NCI-H2171 treated with DMSO at 0.1 percent for 48 hours (cell line): ENCODE measurements at places on chromosomes 12 and 14.

GRCh38 chr12:78977304-78977867 is 112.8 kb downstream of the SYT1 start:
- DNase-seq = peak; percentile 12

- no peak for DNase-seq
These were observed 87.5 kb downstream of the DUSP16 start for GRCh38 chr12:12474931-12475795.

GRCh38 chr14:63895510-63895909 is 42.7 kb downstream of the SYNE2 start:
- peak; percentile 89 for DNase-seq

DNA sequence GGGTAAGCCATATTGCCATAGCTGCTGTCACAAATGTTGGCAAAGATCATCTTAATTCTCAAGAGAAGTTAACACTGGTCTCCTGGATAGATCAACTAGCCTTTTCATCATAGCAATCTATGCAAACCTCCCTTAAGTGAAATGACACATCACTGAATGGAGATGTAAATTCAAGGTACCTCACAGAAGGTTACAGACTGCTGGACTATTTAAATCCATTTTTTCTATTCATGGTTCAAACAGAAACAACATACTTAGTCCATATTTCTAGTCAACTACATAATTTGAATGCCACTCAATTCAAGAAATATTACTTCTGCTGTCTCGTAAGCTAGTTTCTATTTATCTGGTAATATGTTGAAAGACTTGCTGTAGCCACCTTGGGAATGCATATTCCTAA is 748.3 kb downstream of the C12orf50 start:
- DNase-seq = no peak

- DNase-seq = no peak
These were observed 189.5 kb upstream of the FRMD6 start for GRCh38 chr14:51462182-51462581.

DNA sequence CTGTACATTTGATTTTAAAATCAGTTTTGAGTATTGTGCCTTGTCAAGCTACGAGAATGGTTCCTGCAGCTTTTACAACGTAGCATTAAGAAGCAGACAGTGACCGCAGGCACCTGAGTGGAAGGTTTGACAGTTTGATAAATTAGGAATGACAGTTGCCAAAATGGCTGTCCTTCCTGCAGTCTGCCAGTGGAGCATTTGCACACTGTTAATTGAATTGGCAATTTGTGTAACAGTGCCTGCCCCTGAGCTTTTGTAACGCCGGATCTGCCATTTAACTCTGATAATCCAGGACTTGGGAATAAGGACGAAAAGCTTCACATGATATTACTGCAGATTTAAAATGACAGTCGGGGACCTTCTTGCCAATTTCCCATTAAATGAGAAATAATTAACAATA is 385.3 kb downstream of the NPAS3 start:
- DNase-seq = no peak

DNA sequence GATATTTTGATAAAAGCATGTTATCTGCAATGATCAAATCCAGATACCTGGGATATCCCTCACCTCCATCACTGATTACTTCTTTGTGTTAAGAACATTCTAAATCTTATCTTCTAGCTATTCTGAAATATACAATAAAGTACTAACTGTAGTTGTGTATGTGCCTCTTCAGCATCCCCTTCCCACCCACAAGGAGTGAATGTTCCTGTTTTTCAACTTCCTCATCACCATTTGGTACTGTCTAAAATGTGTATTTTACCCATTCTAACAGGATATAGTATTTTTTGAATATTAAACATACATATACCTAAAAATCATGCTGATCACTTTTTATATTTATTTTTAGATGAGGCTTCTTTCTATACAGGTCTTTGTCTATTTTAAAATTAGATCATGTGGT is 1252.6 kb downstream of the TMEM121 start:
- no peak for DNase-seq

DNA sequence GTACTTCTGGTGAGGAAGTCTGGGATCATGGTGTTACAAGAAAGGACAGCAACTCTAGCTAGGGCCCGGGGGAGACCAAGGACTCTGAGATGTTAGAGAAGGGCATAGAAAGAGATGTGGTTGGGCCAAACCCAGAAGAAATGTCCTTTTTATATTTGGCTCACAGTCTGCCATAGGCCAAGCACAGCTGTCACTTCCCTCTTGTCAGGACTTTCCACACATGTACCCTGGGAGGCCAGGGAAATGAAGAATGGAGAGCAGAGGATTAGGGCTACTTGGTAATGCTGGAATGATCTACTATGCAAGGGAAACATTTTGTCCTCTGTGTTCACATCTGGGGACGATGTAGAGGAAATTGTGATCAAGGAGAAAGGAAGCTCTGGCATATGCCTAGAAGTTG is 9.2 kb downstream of the MYO1A start:
- no peak for DNase-seq

- DNase-seq = peak; percentile 50
These were observed 1150.0 kb downstream of the FSCB start for GRCh38 chr14:43356979-43357545.

GRCh38 chr14:75341620-75342019 is 63.0 kb downstream of the FOS start:
- DNase-seq = no peak

GRCh38 chr12:30822385-30823155 is 67.8 kb upstream of the CAPRIN2 start:
- DNase-seq = no peak

- no peak for DNase-seq
These were observed 29.3 kb upstream of the ANKRD9 start for GRCh38 chr14:102538602-102539543.

DNA sequence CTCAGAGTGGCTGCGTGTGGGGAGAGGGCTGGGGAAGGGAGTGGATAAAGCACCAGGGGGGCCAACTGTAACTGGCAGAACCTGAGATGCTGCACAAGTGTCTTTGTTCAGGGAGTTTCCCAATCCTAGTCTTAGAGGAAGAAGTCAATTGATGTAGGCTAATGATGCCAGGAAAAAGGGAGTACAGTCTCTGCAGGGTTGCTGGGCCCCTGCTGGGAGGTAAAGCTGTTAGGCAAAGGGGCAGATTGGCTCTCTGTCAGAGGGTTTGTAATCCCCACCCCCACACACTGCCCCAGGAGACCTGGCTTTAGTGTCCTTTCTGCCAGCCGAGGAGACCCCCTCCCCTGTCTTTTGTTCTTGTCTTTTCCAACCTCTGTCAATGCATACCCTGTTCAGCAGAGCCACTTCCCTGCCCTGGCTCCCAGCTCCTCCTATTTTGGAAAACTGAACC is 178.4 kb downstream of the KCNA5 start:
- no peak for DNase-seq

DNA sequence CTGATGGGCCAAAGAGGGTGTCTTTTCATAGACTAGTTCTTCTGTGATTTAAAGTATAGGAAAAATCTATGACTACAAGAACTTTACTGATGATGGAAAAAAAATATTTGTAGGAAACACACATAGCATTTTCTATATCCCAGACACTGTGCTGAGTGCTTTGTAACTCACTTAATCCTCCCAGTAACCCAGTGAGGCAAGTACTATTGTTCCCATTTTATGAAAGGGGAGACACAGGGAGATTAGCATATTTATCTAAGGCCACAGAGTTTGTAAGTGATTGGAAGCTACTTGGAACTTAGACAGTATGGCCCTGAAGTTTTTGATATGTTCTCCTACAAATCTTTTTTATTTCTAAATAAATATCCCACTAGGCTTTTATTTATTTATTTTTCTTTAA is 19.9 kb downstream of the PRPF39 start:
- DNase-seq = no peak

GRCh38 chr12:32477714-32478113 is 78.4 kb downstream of the FGD4 start:
- DNase-seq = peak; percentile 79

DNA sequence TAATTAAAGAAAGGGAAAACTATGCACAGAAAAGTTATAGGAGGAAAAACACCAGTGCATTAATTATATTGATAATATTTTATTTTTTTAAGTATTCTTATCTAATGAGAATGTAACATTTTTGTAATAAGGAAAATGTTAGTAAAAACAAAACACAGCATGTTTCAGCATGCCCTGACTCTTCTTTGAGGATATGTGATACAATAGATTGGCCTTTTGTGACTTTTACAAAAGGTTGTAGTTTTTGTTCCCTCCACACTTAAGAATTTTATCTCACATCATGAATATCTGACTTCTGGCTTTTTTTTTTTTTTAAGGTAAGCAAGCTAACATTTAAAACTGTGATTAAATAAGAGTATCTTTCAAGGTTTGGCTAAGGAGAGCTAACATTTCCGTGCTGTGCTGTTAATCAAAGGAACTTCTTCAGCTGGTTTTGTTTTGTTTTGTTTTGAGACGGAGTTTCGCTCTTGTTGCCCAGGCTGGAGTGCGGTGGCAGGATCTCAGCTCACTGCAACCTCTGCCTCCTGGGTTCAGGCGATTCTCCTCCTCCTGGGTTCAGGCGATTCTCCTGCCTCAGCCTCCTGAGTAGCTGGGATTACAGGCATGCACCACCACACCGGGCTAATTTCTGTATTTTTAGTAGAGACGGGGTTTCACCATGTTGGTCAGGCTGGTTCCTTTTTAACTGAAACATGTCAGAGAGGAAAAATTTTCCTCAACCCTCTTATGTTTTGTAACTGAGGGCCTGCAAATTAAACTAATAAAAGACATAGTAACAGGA is 30.8 kb upstream of the RESF1 start:
- DNase-seq = no peak

GRCh38 chr12:103688376-103689063 is 101.4 kb downstream of the STAB2 start:
- no peak for DNase-seq
